ENCODE measurements at places on chromosomes 7 and 10. TPM values are rescaled to one million over a fixed set of nuclear protein-coding genes. Genes with fewer than 3 reads are reported as not detected.

Gene SLC26A3
- total RNA-seq, result not detected

Gene EPHB6
- 10.9 TPM for total RNA-seq

Gene INHBA
- 0.05 TPM for total RNA-seq

Gene ALDH18A1
- total RNA-seq, result 71.3 TPM

Gene CCDC172
- not detected for total RNA-seq

All from activated T-cell treated with anti-CD3 and anti-CD28 coated beads, Interleukin-2, amount 50 U/mL, for 72 hours (primary cell).